ENCODE measurements at places on chromosomes 12 and 14. TPM values are rescaled to one million over a fixed set of nuclear protein-coding genes. Genes with fewer than 3 reads are reported as not detected.

DNA sequence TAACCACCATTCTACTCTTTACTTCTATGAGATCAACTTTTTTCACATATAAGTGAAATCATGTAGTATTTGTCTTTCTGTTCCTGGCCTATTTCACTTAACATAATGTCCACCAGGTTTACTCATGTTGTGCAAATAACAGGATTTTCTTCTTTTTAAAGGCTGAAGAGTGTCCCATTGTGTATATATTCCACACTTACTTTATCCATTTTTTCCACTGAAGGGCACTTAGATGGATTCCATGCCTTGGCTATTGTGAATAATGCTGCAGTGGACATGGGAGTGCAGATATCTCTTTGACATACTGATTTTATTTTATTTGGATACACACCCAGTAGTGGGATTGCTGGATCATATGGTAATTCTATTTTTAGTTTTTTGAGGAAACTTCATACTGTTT lies 181.1 kb upstream of the HMGA2 start:
- DNase-seq, result no peak
- H3K27me3 ChIP-seq, result peaks cover 3% of the 10 kb centered on the region
- no peak overlapping the region for H3K27ac ChIP-seq
- H3K4me3 ChIP-seq, result no peak overlapping the region
- H3K4me1 ChIP-seq, result peaks cover 5% of the 10 kb centered on the region
- peaks cover 4% of the 10 kb centered on the region for H3K36me3 ChIP-seq

GRCh38 chr12:51953864-51954263 lies 2.4 kb downstream of the ACVR1B start:
- no peak for DNase-seq
- H3K4me1 ChIP-seq, result peaks cover 31% of the 10 kb centered on the region
- peak overlapping the region; percentile 90 for H3K4me3 ChIP-seq
- H3K27ac ChIP-seq, result no peak overlapping the region
- no peaks in the 10 kb centered on the region for H3K36me3 ChIP-seq

The FAM222A gene
- 18.1 TPM for total RNA-seq

GRCh38 chr14:21103411-21103709 lies 2.5 kb downstream of the TMEM253 start:
- H3K4me1 ChIP-seq, result peaks cover 43% of the 10 kb centered on the region
- peaks cover 13% of the 10 kb centered on the region for H3K27me3 ChIP-seq
- H3K36me3 ChIP-seq, result peaks cover 3% of the 10 kb centered on the region
- H3K27ac ChIP-seq, result peak overlapping the region; percentile 89

The NUAK1 gene
- 18.8 TPM for total RNA-seq

- peaks cover 4% of the 10 kb centered on the region for H3K36me3 ChIP-seq
- no peak overlapping the region for H3K27ac ChIP-seq
- peaks cover 3% of the 10 kb centered on the region for H3K27me3 ChIP-seq
Observed at GRCh38 chr12:115791331-115791730, 486.2 kb downstream of the MED13L start.

GRCh38 chr14:75283162-75283832 lies 4.7 kb downstream of the FOS start:
- peaks cover 3% of the 10 kb centered on the region for H3K4me1 ChIP-seq
- H3K4me3 ChIP-seq, result no peak overlapping the region
- peaks cover 6% of the 10 kb centered on the region for H3K36me3 ChIP-seq
- no peak for DNase-seq

GRCh38 chr12:51122844-51123243 lies 39.4 kb upstream of the CSRNP2 start:
- H3K27ac ChIP-seq, result no peak overlapping the region
- no peaks in the 10 kb centered on the region for H3K27me3 ChIP-seq
- no peak for DNase-seq
- H3K4me1 ChIP-seq, result peaks cover 3% of the 10 kb centered on the region

GRCh38 chr12:62045211-62045610 lies 215.0 kb upstream of the USP15 start:
- no peak for DNase-seq
- H3K36me3 ChIP-seq, result no peaks in the 10 kb centered on the region
- no peaks in the 10 kb centered on the region for H3K4me1 ChIP-seq
- no peaks in the 10 kb centered on the region for H3K27me3 ChIP-seq
- H3K27ac ChIP-seq, result no peak overlapping the region

The GLT8D2 gene
- not detected for total RNA-seq

The GLIPR1L2 gene
- not detected for total RNA-seq

- no peak for DNase-seq
- no peaks in the 10 kb centered on the region for H3K4me1 ChIP-seq
- no peaks in the 10 kb centered on the region for H3K27me3 ChIP-seq
- no peak overlapping the region for H3K27ac ChIP-seq
- no peak overlapping the region for H3K4me3 ChIP-seq
- no peaks in the 10 kb centered on the region for H3K36me3 ChIP-seq
Observed at GRCh38 chr12:86985298-86985697, 729.1 kb upstream of the MGAT4C start.

DNA sequence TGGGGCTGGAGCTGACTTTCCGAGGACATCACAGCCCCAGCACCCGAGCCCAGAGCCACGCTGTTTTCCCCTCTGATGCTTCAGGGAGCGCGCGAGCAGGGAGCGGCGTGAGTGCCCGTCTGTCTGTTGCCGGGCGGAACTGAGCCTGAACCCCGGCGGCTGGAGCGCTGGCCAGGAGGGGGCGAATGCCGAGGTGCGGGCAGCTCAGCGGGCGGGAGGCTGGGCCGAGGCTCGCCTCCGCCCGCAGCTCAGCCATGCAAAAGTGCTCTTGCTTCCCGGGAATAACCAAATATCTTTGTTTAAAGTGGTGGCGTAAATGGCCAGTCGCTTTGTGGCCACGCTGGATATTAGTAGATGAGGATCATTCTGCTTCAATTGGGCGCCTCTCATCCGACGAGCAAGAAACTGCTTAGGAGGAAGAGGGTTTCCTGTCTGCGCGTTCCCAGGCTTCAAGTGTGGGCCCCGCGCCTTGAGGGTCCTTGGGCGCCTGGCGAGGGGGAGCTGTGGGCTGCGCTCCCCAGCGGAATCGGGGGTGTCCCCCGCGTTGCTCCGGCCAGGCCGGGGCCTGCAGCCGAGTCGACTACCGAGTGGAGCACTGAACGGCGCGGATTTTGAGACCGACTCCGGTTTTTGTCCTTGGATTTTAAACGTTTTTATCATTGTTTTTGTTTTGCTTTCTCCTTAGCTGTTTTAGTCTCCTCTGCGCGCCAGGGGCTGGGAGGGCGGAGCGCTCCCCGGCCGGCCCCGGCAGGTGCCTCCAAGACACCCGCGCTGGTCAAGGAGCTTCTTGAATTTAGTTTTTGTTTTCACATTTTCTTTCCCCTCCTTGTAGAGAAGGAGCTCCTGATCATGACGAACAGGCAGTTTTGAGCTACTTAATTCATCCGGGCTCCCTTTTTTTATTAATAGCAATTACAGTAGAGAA lies 831 bp upstream of the NKX2-1 start:
- peak; percentile 80 for DNase-seq
- H3K27ac ChIP-seq, result no peak overlapping the region
- H3K36me3 ChIP-seq, result no peaks in the 10 kb centered on the region
- H3K4me1 ChIP-seq, result peaks cover 4% of the 10 kb centered on the region
- peaks cover 38% of the 10 kb centered on the region for H3K27me3 ChIP-seq

GRCh38 chr12:132686825-132687210 lies 324 bp downstream of the POLE start:
- no peaks in the 10 kb centered on the region for H3K36me3 ChIP-seq
- no peaks in the 10 kb centered on the region for H3K27me3 ChIP-seq
- H3K4me1 ChIP-seq, result peaks cover 7% of the 10 kb centered on the region
- no peak overlapping the region for H3K4me3 ChIP-seq
- no peak for DNase-seq
- H3K27ac ChIP-seq, result no peak overlapping the region

DNA sequence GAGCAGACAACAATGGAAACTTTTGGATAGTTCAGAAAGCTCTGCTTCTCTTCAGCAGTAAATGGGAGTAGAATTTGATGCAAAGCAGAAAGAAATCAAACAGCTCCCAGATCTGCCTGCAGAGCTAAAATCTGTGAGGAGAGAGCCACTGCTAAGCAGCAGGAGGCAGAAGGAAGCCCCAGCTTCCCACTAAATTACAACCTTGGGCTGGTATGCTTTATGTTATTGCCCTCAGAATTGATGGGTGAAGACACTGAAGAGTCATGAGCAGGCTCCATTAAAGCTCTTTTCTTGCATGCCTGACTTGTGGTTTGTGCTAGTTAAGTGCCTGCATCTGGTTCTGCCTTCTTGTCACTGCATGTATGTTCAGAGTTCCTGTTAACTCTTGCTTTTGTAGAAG lies 8.4 kb downstream of the ZC2HC1C start:
- H3K4me1 ChIP-seq, result no peaks in the 10 kb centered on the region
- H3K27ac ChIP-seq, result no peak overlapping the region
- DNase-seq, result no peak
- H3K27me3 ChIP-seq, result no peaks in the 10 kb centered on the region
- H3K36me3 ChIP-seq, result no peaks in the 10 kb centered on the region

DNA sequence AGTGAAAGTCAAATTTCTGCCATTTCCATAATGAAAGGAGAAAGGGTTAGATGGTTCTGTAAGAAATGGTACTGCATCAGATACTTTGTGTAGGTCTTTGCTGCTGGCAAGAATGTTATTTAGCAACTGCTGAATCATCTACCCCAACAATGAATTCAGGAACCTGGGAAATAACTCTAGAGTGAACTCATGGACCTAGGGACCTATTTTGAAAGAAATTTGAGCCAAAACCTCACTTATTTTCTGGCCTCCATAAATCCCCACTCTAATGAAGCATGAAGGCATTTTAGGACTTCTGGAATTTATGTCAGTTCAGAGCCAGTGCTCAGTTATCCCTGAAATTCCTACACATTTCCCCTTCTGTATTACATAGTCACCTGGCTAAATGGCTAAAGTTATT lies 50.9 kb upstream of the CPNE8 start:
- DNase-seq, result no peak
- no peak overlapping the region for H3K4me3 ChIP-seq
- H3K27ac ChIP-seq, result no peak overlapping the region

- H3K36me3 ChIP-seq, result no peaks in the 10 kb centered on the region
- no peak overlapping the region for H3K4me3 ChIP-seq
- DNase-seq, result no peak
- no peak overlapping the region for H3K27ac ChIP-seq
- peaks cover 13% of the 10 kb centered on the region for H3K4me1 ChIP-seq
- H3K27me3 ChIP-seq, result no peaks in the 10 kb centered on the region
Observed at GRCh38 chr12:91853350-91854127, 292.1 kb downstream of the BTG1 start.

DNA sequence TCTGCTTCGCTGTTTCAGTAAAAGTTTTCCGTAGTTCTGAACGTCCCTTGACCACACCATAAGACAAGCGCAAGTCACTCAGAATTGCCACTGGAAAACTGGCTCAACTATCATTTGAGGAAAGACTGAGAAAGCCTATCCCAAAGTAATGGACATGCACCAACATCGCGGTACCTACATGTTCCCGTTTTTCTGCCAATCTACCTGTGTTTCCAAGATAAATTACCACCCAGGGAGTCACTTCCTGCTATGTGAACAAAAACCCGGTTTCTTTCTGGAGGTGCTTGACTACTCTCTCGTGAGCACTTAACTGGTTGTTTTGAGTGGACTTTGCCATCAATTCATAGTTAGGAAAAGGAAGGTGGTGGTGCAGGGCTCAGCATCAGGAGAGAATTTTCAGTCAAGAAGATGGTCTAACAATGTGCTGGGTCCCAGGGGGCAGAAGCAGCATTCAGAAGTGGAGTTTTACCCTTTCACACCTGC lies 1.4 kb downstream of the EGLN3 start:
- peaks cover 8% of the 10 kb centered on the region for H3K4me1 ChIP-seq
- no peak for DNase-seq
- H3K36me3 ChIP-seq, result no peaks in the 10 kb centered on the region
- H3K4me3 ChIP-seq, result peak overlapping the region; percentile 78
- no peak overlapping the region for H3K27ac ChIP-seq

- H3K27me3 ChIP-seq, result peaks cover 2% of the 10 kb centered on the region
- H3K36me3 ChIP-seq, result no peaks in the 10 kb centered on the region
- H3K4me3 ChIP-seq, result no peak overlapping the region
- H3K27ac ChIP-seq, result no peak overlapping the region
- H3K4me1 ChIP-seq, result peaks cover 6% of the 10 kb centered on the region
- DNase-seq, result no peak
Observed at GRCh38 chr12:12483438-12483837, 79.2 kb downstream of the DUSP16 start.

The TAS2R30 gene
- total RNA-seq, result 5.1 TPM

DNA sequence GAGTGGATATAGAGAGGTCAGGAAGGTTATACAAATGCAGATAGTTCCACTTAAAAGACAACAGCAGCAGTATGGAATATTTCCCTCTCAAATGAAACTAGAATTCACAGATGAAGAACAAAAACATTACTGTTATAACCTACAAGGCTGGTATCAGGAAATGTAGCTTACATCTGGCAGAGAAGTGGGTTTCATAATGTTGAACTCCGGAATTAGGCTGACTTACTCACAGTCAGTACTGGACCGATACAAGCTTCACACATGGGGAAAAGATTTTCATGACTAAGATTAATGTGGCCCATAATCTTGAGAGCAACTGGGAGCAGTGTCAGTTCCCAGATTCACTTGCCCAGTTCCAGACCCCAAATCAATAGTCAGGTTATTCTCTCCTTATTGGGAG lies 353.9 kb downstream of the DUSP6 start:
- H3K27me3 ChIP-seq, result no peaks in the 10 kb centered on the region
- no peak for DNase-seq
- no peaks in the 10 kb centered on the region for H3K36me3 ChIP-seq
- no peak overlapping the region for H3K4me3 ChIP-seq

DNA sequence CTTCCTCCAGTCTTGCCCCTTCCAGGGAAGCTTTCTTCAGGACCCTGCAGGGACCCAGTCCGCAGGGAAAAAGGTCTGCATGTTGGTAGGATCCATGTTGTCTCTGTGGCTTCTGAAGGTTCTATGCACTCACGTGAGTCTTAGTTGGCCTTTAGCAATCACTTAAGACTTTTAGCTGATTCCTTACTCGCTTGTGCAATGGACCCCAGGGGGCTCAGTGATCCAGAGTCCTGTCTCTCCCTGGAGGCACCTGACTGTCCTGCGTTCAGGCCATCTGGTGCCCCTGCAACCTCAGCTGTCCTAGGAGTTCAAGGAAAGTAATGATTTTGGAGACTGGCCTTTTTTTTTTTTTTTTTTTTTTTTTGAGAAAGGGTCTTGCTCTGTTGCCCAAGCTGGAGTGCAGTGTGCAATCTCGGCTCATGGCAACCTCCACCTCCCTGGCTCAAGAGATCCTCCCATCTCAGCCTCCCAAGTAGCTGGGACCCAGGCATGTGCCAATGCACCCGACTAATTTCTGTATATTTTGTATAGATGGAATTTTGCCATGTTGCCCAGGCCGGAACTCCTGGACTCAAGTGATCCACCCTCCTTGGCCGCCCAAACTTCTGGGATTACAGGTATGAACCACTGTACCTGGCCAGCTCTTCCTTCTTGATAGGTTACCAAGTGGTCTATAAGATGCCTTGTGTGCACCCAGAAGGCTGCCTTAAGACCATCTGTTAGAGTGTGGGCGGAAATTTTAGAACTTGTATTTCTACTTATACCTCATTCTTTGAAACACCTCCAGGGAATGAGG lies 4.6 kb downstream of the IFI27L2 start:
- no peaks in the 10 kb centered on the region for H3K4me1 ChIP-seq
- H3K36me3 ChIP-seq, result peaks cover 17% of the 10 kb centered on the region
- no peak for DNase-seq
- H3K4me3 ChIP-seq, result no peak overlapping the region
- H3K27me3 ChIP-seq, result peaks cover 2% of the 10 kb centered on the region

GRCh38 chr14:92937051-92937937 lies 14.3 kb downstream of the CHGA start:
- no peak for DNase-seq
- H3K27me3 ChIP-seq, result peaks cover 11% of the 10 kb centered on the region
- peaks cover 17% of the 10 kb centered on the region for H3K4me1 ChIP-seq
- H3K27ac ChIP-seq, result peak overlapping the region; percentile 48
- H3K4me3 ChIP-seq, result no peak overlapping the region

All from glutamatergic neuron (in vitro differentiated cells).